Amygdala (tissue), 56 donors: ENCODE measurements at places on chromosomes 12 and 14.
A peak's percentile ranks its signal among the peaks of the same experiment; 100 is the strongest.

DNA sequence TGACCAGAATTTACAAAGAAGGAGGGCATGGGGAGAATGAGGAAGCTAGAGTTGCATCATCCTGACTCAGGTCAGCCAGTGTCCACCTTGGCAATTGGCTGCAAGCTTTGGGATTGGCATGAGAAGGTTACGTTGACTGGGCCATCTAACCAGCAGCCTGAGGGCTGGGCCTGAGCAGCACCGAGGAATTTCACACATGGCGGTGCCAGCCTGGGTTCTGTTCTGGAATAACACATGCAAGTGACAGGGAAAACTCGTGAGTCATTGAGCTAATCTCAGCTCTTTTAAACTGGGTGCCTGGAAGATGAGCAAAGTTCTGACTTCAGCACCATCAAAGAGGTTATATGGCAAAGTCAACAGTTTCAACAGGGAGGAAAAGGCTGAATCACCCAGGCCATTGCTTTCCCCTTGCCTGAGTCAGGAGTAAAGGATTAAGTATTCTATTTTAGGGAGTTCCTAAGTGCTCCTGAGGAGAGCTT lies 543.2 kb upstream of the TBX3 start:
- DNase-seq: no peak

GRCh38 chr12:69476276-69477017 lies 6.3 kb downstream of the FRS2 start:
- no peak for DNase-seq

GRCh38 chr14:68955164-68955850 lies 23.8 kb downstream of the ACTN1 start:
- DNase-seq: no peak

DNA sequence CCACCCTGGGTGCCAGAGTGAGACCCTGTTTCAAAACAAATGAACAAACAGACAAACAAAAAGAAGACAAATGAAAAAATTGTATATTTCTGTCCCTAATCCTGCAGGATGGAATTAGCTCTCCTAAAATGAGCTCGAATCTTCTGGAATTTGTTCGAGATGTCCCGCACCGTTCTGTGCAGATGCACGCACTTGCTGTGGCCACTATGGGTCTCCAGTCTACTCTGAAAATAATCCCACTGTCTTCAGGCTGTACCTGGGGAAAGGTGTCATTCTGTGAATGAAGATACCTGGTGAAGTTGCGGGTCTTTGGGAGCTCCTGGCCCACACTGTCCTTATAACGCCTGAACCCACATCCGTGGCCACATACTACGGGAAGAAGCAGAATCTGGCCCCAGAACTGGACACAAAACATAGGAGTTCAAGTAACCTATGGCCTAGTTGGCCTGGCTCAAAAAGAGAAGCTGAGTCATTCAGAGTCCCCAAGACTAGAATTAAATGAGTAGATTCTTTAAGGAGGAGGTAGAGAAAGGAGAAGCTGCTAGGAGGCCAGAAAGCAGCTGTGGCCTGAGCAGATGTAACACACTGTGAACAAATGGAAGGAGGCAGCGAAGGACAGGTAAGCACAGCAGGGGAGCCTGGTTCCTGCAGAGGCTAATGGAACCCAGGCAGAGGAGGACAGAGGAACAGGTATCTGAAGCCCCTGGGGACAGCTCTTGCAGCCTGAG lies 108.6 kb downstream of the FOXN3 start:
- DNase-seq: no peak

DNA sequence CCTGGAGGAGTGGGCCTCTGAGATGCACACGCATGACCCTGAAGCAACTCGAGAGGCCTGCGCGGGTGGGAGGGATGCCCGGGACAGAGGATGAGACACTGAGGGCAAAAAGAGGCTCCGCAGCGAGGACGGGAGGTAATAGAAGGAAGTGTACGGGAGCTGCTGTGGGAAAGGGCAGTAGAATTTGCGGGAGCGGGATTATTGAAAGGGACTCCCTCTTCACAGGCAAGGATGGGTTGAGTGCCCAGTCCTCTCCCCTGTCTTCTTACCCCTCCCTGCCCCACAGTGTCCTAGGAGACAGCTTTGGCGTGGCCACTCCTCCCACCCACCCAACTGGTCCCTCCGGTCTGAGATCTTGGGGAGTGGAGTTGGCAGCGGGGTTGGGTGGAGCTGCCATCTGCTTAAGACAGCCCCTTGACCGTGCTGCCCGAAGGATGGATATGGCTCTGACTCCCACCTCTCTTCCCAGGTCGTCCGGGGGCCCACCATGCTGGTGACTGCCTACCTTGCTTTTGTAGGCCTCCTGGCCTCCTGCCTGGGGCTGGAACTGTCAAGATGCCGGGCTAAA lies 15.7 kb upstream of the ESPL1 start:
- peak; percentile 67 for DNase-seq

DNA sequence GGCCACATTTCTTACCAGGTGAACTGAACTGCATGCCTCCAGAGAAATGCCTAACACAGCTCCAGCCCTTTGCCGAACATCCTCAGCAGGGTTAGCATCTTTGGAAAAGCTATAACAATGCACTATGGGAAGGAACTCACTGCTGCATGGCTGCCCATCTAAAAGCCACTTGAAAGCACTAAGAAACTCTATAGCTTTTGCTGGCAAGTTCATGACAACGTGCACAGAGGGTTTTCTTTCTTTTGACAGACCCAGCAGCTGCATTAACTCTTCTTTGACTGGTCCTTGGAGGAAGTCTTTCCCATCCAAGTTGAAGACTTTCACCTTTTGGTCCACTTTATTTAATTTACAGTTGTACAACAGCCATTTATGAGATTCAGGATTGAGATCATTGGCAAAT lies 5.3 kb downstream of the TRMT5 start:
- no peak for DNase-seq

GRCh38 chr12:101045486-101046464 lies 164.3 kb downstream of the SLC5A8 start:
- no peak for DNase-seq

DNA sequence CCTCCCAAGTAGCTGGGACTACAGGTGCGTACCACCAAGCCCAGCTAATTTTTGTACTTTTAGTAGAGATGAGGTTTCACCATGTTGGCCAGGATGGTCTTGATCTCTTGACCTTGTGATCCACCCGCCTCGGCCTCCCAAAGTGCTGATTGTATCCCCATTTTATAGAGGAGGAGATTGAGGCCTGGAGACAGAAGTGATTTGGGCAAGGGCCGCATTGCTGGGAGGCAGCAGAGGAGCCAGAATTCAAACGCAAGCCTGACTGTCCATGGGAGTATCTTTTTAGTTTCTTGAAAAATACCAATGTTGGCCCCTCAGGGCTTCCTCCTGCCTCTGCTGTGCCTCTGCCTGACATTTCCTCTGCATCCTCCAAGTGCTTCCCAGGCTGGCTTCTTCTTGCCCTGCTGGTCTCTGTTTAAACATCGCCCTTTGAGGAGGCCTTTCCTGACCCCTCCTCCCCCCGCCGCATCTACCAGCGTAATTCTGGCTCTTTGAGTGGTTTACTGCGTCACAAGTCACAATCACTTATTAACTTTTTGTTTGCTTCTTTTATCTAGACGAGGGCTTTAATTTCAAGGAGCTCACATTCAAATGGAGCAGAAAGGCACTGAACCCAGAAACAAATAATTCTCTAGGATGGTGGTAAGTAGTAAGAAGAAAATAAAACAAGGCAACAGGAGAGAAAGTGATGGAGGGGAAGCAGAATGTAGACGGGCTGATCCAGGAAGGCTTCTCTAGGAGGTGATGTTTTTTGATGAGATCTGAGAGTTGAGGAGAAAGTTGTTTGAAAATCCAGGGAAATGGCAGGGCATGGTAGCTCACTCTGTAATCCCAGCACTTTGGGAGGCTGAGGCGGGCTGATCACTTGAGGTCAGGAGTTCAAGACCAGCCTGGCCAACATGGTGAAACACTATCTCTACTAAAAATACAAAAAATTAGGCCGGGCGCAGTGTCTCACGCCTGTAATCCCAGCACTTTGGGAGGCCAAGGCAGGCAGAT lies 91.0 kb upstream of the MED13L start:
- no peak for DNase-seq

DNA sequence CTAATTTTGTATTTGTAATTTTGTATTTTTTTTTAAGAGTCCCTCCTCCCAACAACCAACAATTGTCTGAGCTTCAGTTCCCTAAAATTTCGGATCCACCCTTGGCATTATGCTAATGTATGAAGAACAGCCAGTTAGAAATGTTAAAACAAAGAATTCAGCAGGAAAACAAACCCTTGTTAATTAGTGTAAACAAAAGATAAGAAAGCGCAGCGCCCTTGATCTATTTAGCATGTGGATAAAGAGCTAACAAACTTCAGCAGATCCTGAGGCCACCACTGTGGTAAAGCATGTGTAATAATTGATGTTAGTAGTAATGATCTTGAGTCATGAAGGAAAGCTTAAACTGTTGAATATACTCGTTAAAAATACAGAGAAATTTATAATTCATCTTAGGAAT lies 199.8 kb downstream of the TMX1 start:
- no peak for DNase-seq

DNA sequence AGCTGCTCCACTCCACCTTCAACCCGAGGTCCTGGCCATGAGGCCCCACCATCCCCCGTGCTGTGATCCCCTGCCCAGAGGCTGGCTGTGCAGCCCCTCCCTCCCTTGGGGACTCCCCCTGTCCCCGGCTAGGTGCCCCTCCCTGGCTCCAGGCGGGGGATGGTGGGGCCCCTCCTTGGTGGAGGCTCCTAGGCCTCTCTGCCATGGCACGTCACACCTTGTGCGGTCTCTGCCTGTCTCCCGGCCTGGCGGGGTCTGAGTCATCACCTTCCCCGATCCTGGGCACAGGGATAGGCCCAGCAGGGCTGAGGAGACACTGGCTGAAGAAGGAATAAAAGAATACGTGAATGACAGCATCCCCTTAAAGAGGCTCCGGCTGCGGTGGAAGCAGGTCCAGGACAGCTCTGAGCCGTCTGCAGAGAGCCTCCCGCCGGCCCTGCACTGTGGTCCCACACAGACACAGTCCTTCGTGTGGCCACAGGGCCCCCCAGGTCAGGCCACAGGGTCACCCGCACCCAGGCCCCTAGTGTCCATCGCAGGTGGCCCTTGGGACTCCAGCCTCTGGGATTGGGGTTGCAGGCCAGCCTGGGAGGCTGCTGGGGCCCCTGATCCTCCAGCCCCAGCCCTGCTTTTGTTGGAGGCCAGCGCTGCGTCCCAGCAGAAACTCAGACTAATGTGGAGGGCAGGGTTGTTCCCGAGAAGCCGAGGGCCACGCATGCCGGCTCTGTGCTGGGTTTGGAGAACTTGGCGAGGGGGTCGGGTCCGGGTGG lies 43.6 kb downstream of the KIF26A start:
- DNase-seq: no peak

DNA sequence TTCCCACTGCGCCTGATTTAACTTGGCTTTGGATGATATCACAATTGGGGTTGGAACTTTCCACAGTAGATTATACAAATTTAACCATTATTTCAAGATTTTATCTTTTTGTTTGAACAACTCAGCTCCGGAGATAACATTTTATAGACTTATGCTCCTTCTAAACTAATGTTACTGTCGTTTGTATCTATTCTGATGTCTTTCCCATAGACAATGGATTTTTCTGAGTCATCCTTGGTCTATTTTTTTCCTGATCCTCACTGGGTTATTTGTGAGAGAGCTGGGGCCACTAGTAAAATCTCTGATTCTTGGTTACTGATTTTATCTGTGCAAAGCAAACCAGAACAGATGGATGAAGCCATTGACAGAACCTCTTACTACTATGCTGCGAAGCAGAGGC lies 175.1 kb downstream of the SLC38A4 start:
- no peak for DNase-seq
